LHCN-M2 (cell line): ENCODE measurements at places on chromosomes 7 and 10. TPM values are rescaled to one million over a fixed set of nuclear protein-coding genes. Genes with fewer than 3 reads are reported as not detected.
A peak's percentile ranks its signal among the peaks of the same experiment; 100 is the strongest.

C7orf33 gene
- total RNA-seq = not detected in 2 replicates

NAPEPLD gene
- total RNA-seq = 4.5 and 7.0 TPM in 2 replicates

- no peak for DNase-seq
These were observed 408.6 kb upstream of the NPVF start for GRCh38 chr7:25636871-25637283.

GRCh38 chr7:81618396-81619014 lies 151.3 kb downstream of the HGF start:
- peak; percentile 99 for DNase-seq

- DNase-seq = no peak
These were observed 18.9 kb downstream of the APBB1IP start for GRCh38 chr10:26457088-26457487.

GRCh38 chr10:78755063-78755701 lies 313.6 kb upstream of the ZMIZ1 start:
- no peak for DNase-seq

- DNase-seq = peak; percentile 96
These were observed 189.9 kb upstream of the ADO start for GRCh38 chr10:62614389-62615157.

GRCh38 chr10:117449636-117450035 lies 74.4 kb upstream of the PDZD8 start:
- DNase-seq = no peak

DNA sequence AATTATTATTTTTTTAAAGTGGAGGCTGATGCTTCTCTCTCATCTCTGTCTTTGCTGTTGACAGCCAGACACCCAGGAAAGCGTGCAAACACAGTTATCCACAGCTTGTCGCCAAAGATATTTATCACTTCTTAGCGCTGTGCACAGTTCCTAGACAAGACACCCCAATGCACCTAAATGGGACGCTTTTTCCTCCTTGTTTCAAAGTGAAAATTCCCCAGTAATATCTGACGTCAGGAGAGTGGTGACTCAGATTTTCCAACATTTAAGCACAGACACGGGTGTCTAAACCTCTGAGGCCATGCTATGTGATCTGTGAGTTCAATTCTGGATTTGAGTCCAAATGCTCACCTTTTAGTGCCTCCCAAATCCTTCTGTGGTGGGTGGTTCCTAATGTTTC lies 151.6 kb downstream of the EMX2 start:
- no peak for DNase-seq

- DNase-seq = no peak
These were observed 7.4 kb downstream of the ZNF746 start for GRCh38 chr7:149490083-149490760.

DNA sequence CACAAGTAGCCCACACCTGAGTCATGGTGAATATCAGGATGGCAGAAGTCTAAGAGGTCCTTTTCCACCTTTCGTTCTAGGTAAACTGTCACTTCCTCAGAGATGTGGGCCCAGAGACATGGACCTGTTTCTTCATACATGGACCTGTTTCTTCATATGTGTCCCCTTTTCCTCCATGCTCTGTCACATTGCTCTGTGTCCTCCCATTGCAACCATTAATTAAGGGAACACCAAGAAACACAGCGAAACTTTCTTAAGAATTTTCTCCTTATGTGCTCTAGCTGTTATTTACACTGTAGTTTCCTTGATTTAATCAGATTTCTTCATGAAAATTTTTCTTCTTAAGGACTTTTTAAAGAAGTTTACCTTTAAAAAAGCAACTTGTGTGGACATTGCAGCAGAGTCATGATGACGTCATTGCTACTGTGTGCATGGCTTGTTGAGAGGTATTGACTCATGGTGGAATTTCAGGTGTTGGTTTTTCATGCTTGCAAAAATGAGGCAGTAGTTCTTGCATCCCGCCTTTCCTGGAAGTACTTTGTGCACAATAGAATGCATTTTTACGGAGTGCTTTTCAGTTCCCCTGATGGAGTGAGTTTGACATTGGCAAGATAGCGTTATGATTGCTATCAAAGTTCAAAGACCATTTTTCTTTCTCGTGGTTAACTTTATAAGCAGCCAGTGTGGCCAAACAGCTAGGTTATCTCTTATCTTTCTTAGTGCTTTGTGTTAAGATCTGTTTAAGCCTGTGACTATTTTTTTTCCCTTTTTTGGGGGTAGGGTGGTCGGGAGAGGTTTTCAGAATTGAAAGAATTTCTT lies 37.7 kb downstream of the CFAP58 start:
- DNase-seq = no peak

- DNase-seq = peak; percentile 74
These were observed 9.7 kb upstream of the ZFAND2A start for GRCh38 chr7:1169409-1170368.
